Mesothelial cell of epicardium (in vitro differentiated cells): ENCODE measurements at places on chromosomes 2 and 18. TPM values are rescaled to one million over a fixed set of nuclear protein-coding genes. Genes with fewer than 3 reads are reported as not detected.

- peak; percentile 36 for DNase-seq
Measured at GRCh38 chr2:127421871-127422558, 3.8 kb downstream of the PROC start.

DNA sequence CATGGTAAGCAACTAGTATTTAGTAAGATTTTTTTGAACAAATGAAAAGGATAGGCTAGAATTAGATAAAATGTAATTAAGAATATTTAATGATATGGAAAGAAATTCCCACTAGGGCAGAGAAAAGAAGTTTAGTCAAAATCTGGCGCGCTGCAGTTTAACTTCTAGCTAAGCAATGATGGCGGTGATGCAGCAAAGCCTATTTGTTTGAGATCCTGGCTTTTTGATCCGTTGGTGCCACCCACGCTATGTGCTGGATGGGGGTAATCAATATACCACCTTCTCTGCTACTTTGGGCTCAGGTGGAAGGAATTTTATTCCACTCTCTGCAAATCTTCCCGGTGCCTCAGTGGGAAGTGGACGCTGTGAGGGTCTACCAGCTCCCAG, 421 bp upstream of the FAM171B start:
- DNase-seq, result no peak

- DNase-seq, result no peak
Measured at GRCh38 chr2:238141541-238142318, 3.3 kb downstream of the KLHL30 start.

DNA sequence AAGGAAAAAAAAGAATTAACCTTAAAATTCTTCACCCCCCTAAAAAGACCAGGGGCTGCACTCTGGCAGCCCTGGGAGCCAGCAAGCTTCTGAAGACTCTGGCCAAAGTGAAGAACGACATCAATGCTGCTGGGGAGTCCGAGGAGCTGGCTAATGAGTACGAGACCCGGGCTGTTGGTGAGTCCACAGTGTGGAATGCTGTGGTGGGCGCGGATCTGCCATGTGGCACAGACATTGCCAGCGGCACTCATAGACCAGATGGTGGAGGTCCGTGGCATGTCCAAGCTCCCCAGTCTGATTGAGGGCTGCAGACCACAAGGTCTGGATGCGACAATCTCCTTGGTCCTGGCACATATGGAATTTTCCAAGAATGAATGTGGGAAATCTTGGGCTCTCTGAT, 47.4 kb downstream of the TRPM8 start:
- DNase-seq, result no peak

DNA sequence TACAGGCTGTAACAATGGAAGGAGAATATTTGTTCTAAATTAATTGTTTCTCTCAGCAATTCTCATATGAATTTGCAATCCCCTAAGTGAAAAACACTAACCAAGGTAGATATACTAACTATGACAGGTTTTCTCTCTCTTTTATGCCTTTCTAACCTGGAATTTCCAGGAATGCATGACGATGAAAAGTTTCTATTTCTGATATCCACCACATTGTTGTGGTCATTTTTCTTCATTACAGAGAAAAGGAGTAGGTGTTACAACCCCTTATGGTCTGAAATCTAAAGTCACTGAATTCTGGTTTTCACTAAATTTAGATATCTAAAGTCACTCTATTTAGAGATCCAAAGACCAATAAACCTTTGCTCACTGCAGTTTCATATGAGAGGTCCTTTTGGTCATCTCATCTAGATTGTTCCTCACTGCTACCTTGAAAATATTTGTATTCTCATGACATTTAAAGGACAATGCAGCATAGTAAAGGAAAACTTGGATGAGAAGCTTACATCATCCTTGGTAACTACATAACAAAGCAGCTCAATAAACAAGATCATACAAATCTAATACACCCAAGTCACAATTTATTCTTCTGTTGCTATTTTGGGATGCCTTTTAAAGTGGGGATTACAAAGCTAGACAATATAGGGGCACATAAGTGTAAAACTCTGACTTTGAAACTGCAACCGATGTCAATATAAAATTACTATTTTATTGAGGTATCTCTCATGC, 85.8 kb downstream of the TCF4 start:
- no peak for DNase-seq

DNA sequence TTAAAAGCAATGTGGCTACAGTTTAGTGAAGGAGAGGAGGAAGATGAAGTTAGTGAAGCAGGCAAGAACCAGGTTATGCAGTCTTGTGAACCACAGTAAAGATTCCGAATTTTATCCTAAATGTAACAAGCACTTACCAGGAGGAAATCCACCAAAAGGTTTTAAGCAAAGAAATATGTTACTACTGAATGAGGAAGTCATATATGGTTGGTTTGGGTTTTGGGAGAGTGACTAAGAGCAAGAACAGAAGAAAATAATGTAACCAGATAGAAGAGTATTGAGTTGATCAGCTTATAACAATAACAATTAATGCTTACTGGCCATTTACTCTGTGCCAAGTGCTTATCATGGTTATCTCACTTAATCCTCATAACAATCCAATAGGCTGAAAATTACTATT, 1.9 kb downstream of the USP37 start:
- no peak for DNase-seq

DNA sequence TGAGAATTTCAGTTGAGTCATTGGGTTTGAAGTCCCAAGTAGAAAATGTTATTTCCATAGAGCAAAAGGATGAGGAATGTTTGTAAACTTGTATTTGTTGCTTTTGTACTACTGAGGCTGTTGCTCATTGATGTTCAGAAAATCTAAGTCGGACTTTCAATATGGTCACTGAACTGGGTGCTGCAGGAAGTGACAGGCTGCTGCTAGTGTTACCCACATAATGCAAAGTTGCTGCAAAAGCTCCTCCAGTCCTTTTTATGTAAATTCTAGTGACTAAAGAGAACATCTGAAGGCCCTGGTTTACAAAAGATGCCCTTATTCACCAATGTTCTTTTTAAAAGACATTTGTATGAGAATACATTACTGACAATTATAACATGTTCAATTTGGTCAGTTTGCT, 131.1 kb upstream of the FAM98A start:
- DNase-seq, result no peak

The TLX2 gene
- 0.18 TPM in 1 of 3 replicates, not detected in the others for total RNA-seq

GRCh38 chr2:232860593-232861241, 9.3 kb upstream of the SNORC start:
- no peak for DNase-seq

The ZNF892 gene
- total RNA-seq, result 16.7 to 17.2 TPM (median 17.0 TPM) in 3 replicates

GRCh38 chr2:12964904-12965539, 248.3 kb downstream of the TRIB2 start:
- DNase-seq, result no peak

GRCh38 chr2:237165405-237166276, 80.0 kb downstream of the COPS8 start:
- DNase-seq, result no peak

- DNase-seq, result no peak
Measured at GRCh38 chr2:234388591-234388990, 108.3 kb downstream of the ARL4C start.

GRCh38 chr18:58315041-58315440, 271.0 kb downstream of the NEDD4L start:
- DNase-seq, result no peak

GRCh38 chr2:71330155-71330554, 1.4 kb upstream of the ZNF638 start:
- no peak for DNase-seq

- no peak for DNase-seq
Measured at GRCh38 chr18:12803069-12803936, 80.7 kb downstream of the PTPN2 start.

DNA sequence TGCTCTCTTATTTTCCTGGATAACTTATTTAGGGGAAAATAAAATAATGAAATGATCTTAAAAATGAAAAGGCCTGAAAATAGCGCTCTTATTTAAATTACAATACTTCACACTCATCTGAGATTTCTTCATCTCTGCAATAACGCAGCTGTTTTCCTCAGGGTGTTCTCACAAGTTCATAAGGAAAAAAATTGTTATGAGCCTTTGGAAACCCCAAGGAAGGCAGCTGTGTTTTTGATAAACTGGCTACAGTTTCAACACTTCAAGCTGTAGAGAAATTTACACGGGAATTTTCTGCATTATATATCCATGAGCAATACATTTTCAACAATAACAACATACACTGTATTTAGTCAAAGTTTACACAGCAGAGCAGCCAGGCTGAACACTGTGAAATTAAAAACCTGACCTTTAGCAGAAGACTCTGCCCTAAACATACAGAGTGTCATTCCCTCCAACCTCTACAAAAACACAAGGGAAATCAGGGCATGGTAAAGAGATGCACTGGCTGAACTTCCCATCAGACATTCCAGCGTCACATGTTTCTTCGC, 959.6 kb downstream of the SLC4A3 start:
- DNase-seq, result no peak

The C2orf78 gene
- not detected in 3 replicates for total RNA-seq

The C2orf80 gene
- not detected in 3 replicates for total RNA-seq

GRCh38 chr2:227179988-227180685, 15.7 kb downstream of the COL4A3 start:
- no peak for DNase-seq

The ASB18 gene
- total RNA-seq, result not detected in 3 replicates

DNA sequence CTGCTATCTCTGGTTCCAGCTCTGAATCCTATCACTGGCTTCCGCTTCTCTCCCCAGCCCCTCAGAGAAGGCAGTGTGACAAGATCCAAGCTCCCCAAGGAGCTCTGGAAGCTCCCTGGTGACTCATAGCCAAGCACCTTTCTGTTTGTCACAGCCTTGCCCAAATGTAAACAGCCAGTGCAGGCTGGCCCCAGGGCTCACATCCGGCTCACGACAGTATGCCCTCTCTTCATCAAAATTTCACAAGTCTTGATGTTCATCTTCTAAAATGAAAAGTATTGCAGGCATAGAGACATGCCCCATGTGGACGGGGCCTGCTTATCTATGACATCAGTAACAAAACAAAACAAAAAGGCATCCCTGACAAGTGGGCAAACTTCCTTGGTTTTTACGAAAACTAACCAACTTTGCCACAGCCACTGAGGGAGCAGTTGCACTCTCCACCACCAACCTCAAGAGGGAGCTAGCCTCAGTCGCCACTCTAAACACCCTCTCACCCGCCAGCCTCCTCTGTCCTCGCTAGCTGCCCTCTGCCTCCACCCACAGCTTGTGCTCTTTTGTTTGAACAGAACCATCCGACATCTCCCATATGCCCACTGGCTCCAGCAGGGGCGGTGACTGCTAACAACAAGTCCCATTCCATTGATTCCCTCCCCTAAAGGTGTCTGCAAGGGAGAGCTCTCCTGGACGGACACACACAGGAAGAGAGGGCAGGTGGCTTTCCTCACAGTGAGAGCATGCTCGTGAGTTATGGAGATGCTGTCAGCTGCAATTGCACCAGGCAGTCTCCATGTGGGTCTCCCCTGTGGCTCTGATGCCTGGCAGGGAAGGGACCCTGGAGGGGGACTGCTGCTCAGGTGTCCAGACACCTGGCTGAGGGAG, 71.0 kb upstream of the DAPL1 start:
- DNase-seq, result no peak

- DNase-seq, result no peak
Measured at GRCh38 chr2:191957996-191958860, 111.3 kb upstream of the CAVIN2 start.

GRCh38 chr18:46627136-46627535, 29.9 kb downstream of the LOXHD1 start:
- no peak for DNase-seq

GRCh38 chr2:72131371-72131891, 16.2 kb downstream of the CYP26B1 start:
- peak; percentile 37 for DNase-seq

- DNase-seq, result no peak
Measured at GRCh38 chr2:203802342-203803052, 65.1 kb upstream of the CTLA4 start.

The LONRF2 gene
- 13.4 to 14.6 TPM (median 13.7 TPM) in 3 replicates for total RNA-seq

DNA sequence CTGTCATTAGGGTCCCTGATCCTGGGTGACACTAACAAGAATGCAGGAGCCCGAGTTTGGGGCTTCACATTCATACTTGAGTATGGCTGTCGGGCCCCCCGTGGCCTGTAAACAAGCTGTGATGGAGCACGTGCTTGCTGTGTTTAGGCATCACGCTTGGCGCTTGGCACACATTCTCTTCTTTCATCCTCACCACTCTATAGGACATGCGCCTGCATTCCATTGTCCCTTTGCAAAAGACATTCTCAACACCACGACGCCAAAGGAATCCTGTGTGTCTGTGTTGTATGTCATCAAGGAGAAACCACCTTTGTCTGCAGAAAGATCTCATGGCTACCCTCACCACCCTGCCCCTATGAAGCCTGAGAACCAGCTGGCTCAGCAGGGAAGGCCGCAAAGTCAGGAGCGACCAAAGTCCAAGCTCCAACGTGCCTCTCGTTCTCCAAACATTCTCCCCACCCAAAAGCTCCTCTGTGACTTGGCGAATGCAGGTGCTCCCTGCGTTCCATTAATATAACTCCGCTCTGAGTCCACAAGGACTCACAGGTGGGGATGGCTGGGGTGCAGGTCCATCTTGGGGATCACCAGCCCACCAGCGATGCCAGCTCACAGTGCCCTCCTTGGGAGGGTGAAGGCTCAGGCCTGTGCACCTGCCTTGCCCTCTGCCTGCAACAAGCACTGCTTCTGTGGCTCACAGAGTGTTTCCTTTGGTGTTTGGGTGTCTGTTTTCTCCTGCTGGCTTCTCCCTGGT, 6.2 kb upstream of the PER2 start:
- DNase-seq, result no peak

DNA sequence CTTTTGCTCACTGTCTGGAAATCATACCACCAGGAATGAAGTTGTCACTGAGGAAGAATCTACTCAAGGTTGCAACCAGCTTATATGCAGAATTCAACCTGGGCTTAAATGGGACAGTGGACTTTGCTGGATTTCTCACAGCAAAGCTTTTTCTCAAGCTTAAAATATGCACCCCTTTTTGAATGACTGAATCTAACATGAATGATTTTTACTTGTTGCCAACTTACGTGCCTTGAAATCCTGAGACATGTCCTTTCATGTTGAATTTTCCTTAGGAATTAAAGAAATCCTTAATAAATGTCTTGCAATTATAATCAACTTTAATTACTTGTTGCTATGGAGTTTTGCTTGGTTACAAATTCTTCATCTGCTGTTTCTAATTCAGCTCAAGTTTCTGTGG, 57.4 kb downstream of the SPP2 start:
- DNase-seq, result no peak

DNA sequence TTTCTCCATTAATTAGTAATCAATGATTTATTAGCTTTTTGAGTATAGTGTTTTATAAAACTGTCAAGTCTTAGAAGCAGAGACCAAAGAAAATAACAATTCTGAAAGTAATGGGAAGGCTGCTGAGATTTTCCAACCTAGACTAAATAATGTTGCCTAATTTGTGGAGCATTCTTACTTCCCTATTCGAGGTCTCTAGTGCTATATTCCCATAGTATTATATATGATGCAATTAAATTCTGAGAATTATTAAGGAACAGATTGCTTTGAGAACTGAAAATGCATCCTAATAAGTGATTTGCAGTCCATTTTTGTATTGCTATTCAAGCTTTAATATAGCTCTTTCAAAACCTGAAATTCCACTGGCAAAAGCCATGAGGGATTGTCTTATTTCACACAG, 27.7 kb upstream of the DOCK10 start:
- no peak for DNase-seq

The SAG gene
- total RNA-seq, result not detected in 3 replicates

- no peak for DNase-seq
Measured at GRCh38 chr2:112454586-112454985, 21.1 kb upstream of the RGPD8 start.
